ENCODE measurements at places on chromosomes 6 and 20. TPM values are rescaled to one million over a fixed set of nuclear protein-coding genes. Genes with fewer than 3 reads are reported as not detected.

DNA sequence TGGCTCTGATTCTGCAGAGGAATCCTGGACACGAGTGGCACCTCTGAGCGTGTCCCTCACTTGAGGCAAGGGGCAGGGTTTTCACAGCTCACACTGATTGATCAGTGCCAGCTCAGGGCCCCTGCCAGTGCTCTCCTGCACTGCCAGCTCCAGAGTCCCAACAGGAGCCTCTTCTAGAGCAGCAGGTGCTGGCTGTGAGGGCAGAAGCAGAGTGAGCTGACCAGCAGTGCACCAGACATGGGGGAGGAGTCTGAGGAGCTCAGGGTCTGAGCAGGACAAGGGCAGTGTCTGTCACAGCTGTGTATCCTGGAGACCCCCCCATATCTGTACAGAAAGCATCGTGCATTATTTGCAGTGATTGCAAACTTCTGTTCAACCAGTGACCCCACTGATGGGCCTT lies 31.5 kb upstream of the THBS2 start:
- no peak for DNase-seq

- DNase-seq: no peak
Measured at GRCh38 chr20:50611128-50611810, 80.1 kb downstream of the RIPOR3 start.

- DNase-seq: no peak
Measured at GRCh38 chr6:11625302-11625701, 87.8 kb downstream of the TMEM170B start.

DNA sequence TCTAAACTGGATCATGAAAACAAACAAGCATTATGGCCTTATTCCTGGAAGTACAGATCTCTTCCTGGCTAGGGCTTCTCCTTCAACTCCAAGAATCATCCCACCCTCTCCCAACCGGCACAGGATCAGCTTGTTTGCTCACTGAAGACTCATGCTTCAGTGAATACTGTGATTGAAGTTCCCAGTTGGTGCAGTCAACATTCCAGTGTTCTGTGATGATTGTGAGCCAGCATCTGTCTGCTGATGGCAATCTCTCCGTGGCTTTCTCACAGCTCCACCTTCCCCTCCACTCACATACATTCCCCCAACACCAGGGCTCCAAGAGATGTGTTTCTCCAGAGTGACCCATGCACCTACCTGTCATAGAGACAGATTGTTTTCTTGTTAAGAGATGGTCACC lies 421.3 kb upstream of the BTBD3 start:
- no peak for DNase-seq

DNA sequence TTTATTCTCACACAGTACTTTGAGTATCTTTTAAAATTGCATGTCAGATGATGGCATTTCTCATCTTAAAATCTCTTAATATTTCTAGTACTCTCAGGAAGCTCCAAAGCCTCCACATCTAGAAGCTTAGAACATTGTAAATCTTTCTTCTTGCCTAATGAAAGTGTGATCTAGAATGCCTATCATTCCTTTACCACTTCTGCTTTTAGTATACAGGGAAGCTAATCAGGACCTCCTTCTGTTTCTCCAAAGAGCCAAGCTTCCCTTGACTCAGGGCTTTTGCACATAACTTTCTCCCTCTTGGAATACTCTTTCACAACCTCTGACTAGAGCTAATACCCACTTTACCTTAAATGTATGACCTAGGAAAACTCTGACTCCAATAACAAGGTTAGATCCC lies 7.5 kb upstream of the ELOVL4 start:
- no peak for DNase-seq

- DNase-seq: peak; percentile 37
Measured at GRCh38 chr6:34182751-34183531, 37.1 kb upstream of the GRM4 start.

DNA sequence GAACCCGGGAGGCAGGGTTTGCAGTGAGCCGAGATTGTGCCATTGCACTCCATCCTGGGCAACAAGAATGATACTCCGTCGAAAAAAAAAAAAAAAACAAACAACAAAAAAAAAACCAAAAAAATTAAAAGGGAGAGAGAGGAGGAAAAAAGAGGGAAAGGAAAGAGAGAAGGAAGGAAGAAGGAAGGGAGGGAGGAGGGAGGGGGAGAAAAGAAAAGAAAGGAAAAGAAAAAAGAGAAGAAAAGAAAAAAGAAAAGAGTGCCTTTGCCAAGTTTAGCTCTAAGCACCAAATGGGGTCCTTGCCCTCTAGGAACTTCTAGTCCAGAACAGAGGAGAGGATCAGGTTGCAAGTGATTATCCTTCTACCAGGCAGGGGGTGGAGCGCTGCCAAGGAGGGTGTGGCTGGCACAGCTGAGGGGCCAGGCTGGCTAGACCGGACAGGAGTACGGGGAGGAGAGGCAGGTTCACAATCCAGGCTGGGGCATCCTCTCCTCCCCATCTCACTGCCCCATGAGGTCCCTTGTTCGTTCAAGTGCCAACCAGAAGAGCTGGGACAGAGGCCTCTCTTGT lies 19.1 kb downstream of the GNAS start:
- no peak for DNase-seq

GRCh38 chr6:143513410-143513809 lies 1.9 kb upstream of the FUCA2 start:
- no peak for DNase-seq

- DNase-seq: no peak
Measured at GRCh38 chr6:75300531-75300855, 15.9 kb upstream of the TMEM30A start.

- no peak for DNase-seq
Measured at GRCh38 chr6:64912966-64913365, 794.1 kb downstream of the EYS start.

DNA sequence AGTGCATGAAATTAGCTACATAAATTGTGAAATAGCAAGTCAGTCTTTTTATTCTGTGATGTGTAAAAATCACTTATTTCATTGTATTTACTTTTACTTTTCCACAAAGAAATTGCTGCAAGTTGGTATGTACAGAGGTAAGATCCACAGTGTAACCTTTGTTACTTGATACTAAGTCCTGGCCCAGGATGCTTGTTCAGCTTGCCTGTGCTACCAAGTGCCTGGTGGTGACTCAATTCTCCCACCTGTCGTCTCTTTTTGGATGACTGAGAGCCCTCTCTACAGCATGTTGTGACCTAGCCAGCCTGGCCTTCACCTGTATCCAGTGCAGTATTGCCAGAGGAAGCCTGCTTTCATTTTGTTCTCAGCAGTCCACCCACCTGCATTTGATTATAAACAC lies 54.9 kb downstream of the ANKRD6 start:
- no peak for DNase-seq

DNA sequence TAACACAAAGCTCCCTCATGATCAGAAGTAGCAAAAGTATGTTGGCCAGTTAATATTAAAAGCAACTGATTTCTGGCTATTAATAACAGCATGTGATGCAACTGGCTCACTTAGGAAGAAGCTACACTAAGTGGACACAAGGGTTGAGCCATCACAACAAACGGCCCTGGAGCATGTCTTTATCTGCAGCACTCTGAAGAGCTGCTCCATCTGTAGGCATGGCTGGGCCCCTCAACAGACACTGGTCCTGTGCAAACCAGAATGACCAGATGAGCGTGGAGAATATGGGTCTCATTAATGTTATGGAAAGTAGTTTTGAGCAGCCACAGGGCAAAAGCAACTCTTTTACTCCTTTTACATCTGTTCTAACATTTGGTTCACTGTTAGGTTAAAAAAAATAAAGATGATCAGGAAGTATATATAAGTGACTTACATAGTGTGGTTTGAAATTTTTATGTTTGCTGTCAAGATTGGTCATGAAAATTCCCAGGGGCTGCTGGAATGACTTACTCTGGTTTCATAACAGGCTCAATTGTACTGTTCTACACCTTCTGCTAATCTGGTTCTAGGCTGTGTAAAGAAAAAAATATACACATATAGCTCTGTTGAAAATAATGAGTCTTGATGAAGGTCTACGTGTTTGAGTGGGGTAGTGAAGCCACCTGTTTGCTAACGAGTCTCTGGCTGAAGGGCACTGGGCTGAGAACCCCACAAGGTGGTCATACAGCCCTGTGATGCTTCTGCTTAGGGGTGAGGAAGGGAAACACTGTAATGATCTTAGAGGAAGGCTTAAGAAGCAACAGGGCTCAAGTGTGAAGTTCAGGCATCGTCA lies 58.1 kb downstream of the INSM1 start:
- DNase-seq: no peak

DNA sequence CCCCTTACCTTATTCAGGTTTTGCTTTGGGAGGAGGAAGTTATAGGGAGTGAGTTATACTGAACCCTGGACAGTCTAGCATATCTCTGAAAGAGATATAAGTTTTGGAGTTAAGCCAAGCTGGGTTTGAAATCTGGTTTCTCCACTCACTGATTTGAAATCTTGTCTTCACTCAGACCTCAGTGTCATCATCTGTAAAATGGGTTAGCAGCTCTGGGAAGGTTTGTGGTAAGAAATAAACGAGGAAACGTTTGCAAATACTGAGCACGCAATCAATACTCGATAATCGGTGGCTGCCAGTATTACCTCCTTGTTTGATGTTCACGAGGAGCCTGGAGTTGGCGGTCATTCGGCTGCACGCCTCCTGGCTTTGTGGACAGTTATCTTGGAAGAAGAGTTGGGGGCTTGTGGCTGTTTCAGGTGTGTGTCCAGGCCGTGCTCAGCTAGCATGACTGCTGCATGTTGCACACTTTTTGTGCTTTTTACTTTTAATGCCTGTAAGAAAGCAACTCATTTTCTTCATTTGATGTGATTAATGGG lies 61.8 kb downstream of the PAX1 start:
- DNase-seq: no peak

GRCh38 chr6:154292855-154293519 lies 63.6 kb downstream of the IPCEF1 start:
- no peak for DNase-seq

DNA sequence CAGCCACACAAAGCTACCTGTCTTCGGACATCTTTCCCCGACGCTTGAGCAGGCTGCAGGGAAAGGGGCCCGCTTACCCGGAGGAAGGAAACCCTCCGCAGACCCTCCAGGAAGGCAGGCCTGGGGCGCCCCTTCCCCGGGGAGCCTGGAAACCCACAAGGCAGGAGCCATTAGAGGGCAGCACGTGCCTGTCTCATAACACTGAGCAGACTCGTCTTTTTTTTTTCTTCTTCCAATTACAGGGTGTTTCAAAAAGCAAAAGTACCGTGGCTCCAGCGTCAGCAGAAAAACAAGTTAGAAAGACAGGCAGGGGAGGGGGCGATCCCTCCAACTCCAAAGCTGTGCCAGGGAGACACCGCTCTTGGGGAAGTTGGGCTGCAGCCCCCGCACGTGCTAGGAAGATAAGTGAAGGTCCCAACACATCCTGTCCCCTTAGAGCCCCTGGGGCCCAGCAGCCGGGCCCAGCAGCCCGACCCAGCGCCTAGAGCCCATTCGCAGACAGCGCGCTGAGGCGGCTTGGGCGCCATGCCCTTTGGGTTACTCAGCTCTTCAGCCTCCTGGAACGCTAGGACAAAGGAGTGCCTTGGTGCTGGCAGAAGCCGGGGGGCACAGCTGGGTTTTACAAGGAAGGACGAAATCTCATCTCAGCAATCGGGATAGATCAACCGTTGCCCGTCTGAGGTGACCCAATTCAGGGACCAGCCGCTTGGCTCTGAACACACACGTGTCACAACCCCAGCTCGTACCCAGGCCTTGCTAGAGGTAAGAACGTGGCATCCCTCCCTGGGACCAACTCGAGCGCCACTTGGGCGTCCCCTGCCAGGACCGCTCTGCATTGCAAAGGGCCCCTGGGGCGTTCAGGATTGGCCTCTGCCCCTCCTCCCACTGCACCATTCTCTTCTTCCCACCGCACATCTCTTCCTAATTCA lies 136.3 kb downstream of the LY86 start:
- DNase-seq: peak; percentile 86

GRCh38 chr6:127586372-127586771 lies 9.4 kb downstream of the C6orf58 start:
- DNase-seq: no peak

DNA sequence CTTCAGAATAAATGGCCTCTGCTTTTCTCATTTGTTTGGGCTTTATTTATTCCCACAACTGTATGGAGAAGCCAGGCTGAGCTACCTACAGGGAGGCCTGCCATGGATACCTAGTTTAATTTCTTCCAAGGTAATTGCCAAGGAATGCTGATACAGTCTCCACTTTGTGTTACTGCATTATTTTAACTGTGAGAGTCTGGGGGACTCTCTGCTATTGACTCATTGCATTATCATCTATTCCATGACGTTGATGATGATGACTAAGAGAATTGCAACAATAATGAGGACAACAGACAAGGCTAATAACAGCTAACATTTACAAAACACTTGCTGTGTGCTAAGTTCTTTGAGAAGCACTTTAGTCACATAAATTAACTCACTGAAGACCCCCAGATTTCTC lies 88.3 kb upstream of the COL21A1 start:
- DNase-seq: no peak

- DNase-seq: no peak
Measured at GRCh38 chr6:4550227-4550597, 226.0 kb upstream of the CDYL start.

The DCBLD1 gene
- total RNA-seq: 13.6 TPM

The CLDN20 gene
- total RNA-seq: 2.2 TPM

The EPHA7 gene
- 2.6 TPM for total RNA-seq

The SLC17A1 gene
- not detected for total RNA-seq
